ENCODE measurements at places on chromosomes 13 and 19.
A peak's percentile ranks its signal among the peaks of the same experiment; 100 is the strongest.

GRCh38 chr13:46753137-46753536 lies 43.8 kb downstream of the ESD start:
- DNase-seq, result no peak

- no peak for DNase-seq
These were observed 171.6 kb downstream of the ZIC5 start for GRCh38 chr13:99800011-99800410.

DNA sequence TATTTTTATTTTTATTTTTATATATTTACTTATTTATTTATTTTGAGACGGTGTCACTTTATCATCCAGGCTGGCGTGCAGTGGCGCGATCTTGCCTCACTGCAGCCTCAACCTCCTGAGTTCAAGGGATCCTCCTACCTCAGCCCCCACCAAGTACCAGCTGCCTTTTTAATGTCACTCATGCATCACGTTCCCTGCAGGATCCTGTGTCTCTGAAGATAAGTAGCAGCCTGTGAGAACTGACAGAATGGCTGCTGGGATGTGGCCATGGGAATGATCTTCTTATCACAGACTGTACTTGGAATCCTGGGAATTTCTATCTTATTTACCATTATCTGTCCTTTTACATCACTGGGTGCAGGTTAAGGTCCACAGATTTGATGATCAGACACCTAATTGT lies 9.2 kb upstream of the ZNF761 start:
- DNase-seq, result no peak

- DNase-seq, result no peak
These were observed 4.6 kb upstream of the MUC16 start for GRCh38 chr19:9014803-9015202.

DNA sequence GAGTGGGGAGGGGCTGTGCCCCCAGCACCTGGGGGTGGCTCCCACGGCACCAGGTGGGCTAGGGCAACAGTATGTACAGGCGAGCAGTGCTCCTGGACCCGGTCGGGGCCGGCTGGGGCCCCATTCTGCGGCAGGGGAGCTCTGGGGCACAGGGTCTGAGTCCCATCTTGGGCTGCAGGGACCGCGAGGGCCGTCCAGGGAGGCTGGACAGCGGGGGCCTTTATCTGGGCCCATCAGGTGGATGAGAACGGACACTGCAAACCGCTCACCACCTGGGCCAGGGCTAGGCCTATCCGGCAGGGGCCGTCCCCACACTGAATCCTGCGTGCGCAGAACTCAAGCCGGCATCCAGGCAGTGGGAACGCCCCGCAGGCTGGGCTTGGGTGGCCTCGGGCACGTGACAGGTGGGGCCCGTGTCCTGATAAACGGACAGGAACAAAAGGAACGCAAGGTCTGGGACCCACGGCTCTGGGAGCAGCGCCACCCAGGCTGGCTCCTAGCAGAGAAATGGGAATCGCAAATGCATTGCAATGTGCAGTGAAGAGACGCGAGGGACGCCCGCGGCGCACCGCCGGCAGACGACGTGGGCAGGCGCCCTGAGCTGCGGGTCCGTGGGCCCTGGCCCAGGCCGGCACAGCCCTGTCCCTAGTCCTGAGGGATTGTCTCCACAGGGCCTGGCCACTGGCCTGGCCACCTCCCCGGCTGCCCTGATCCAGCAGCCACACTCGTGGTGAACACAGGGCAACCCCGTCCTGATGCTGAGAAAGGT lies 29.7 kb downstream of the BTBD2 start:
- no peak for DNase-seq

- DNase-seq, result no peak
These were observed 2.2 kb upstream of the ARHGAP33 start for GRCh38 chr19:35773020-35773806.

GRCh38 chr13:94661406-94661805 lies 50.9 kb downstream of the SOX21 start:
- DNase-seq, result no peak

GRCh38 chr19:41445575-41445974 lies 2.6 kb downstream of the ERICH4 start:
- DNase-seq, result no peak

GRCh38 chr13:40769970-40770369 lies 1.0 kb downstream of the MRPS31 start:
- DNase-seq, result no peak

- no peak for DNase-seq
These were observed 172.0 kb downstream of the TSHZ3 start for GRCh38 chr19:31177246-31177645.

DNA sequence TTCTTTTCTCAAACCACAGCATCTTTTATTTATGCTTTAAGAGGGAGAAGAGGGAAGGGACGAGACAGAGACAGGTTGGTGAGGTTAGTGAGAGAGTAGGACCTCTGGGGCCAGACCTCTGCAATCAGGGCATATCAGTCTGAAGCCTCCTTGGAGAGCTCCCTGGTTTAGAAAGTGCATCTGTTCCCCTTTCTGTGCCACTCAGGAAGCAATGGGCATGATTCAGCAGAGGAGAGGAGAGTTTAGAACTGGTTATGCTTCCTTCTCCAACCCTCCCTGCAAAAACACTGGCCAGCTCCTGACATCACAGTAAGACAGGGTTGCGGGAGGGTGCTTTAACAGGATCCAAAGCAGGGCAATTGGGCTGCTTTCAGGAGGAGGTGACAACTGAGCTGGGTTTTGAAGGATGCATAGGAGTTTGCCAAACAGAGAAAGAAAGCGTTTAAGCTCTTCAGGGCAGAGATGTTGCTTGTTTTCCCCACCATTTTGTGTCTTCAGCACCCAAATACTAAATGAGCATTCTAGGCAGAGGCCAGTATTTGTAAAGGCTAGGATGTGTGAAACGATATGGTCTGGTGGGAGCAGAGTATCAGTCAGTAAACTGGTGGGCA lies 33.1 kb downstream of the CERS4 start:
- DNase-seq, result no peak

GRCh38 chr19:17243211-17243829 lies 2.4 kb downstream of the NR2F6 start:
- DNase-seq, result no peak

- peak; percentile 45 for DNase-seq
These were observed 33.9 kb downstream of the PDE4A start for GRCh38 chr19:10454267-10454666.

GRCh38 chr13:69028936-69029335 lies 1078.7 kb upstream of the ATXN8OS start:
- DNase-seq, result no peak

DNA sequence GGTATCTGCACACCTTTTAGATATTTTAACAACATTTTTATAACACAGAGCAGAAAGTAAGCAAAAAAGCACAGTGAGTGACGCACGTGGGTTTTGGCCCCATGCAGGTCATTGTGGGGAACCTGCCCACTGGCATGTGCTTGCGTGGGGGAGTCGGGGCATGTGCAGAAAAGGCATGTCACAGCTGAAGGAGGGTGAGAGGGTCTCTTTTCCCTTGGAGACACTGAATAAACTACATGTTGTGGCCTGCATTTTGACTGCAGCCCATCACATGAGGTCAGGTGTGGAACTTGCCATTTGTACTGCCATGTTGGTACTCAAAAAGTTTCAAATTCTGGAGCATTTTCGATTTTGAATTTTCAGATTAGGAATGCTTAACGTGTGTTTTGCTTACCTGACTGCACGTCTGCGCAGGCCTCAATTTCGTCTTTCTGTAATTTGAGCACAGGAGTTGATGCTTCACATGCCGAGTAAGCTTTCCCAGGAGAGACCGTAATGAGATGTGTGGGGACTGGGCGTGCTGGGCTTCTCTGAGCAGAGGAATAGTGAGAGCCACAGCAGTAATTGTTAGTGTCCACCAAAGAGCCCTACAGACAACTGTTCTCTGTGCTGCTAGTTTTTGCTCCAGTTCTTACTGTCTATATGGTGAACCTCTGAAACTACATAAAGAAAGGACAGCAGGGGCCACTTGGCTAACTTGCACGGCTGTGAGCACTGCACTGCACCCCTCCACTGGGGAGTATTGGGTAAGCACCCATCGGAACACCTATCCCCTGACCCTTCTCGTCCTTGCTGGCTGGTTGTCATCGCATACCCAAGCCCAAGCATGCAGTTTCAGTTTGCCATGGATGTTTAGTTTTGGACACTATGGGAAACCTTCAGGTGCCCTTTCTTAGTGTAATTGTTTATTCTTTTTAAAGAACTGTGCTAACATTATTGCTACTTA lies 72.9 kb upstream of the GPR183 start:
- no peak for DNase-seq

DNA sequence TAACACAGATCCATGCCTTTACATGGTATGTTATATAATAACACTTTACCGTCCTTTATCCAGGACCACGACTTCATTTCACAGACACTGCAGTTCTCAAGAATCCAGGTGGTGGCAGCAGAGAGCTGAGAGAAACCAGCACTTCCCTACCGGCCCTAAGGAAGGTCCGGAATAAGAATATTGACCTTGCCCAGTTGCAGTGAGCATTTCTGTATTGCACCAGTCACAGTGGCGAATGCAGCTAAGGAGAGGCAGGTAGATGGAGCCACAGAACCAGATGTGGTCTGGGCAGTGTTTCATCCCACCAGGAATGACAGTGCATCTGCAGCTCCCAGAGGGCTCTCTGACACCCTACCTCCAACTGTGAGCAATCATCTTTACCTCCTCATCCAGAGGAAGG lies 44.6 kb downstream of the ZNF787 start:
- peak; percentile 81 for DNase-seq

DNA sequence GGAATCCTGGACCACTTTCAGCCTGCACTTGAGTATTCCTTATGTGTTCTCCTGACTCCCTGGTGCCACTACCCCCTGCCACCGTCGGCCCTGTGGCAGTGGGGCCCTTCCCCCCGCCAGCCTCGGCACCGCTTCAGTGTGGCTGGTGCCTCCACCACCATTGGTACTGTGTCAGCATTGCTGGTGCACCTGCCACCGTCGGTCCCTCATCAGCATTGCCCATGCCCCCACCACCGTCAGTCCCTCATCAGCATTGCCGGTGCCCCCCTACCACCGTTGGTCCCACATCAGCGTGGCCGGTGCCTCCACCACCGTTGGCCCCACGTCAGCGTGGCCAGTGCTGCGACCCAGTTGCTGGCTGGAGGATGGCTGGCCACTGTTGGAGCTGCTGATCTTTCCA lies 228.5 kb downstream of the TM9SF2 start:
- no peak for DNase-seq

GRCh38 chr13:35388441-35389355 lies 87.8 kb downstream of the MAB21L1 start:
- DNase-seq, result peak; percentile 7

GRCh38 chr13:20610006-20610405 lies 43.0 kb downstream of the IFT88 start:
- DNase-seq, result no peak

DNA sequence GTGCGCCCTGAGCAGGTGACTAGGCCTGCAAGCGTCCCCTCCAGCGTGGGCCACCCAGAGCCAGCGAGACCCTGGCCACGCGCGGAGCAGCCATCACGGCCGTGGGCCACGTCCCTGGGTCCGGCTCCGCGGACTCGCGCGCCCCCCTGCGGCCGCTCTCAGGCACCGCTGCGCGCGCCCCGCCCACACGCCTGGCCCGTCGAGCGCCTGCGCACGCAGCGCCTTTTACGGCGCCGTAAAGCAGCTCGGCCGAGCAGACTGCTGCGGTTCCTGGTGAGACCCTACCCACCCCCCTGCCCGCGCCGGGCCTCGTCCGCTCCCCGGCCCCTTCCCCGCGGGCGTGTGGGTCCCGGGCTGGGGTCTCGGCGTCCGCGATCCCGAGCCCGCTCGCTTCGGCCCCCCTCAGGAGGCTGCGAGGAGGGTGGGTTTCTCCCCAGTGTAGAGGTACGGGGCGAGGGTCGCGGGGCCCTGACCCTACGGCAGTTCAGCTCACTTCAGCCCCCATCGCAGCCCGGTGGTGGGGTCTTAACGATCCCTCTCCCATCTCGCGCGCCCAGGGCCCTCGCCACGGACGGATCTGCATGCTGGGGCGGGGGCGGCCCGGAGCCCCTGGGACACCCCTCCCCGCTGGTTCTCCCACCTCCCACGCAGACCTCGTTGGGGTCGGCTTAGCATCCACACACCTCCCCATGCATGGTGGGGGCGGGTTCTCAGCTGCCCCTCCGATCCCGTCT lies at the start of gene TRAPPC5:
Gene TRAPPC5 (plus strand): TSS at position 228 of the 734 bp plus-strand sequence. CDS start 1,421 bp downstream, outside the sequence.
- DNase-seq, result peak; percentile 98

GRCh38 chr13:27783111-27783510 lies 9.2 kb upstream of the GSX1 start:
- no peak for DNase-seq

DNA sequence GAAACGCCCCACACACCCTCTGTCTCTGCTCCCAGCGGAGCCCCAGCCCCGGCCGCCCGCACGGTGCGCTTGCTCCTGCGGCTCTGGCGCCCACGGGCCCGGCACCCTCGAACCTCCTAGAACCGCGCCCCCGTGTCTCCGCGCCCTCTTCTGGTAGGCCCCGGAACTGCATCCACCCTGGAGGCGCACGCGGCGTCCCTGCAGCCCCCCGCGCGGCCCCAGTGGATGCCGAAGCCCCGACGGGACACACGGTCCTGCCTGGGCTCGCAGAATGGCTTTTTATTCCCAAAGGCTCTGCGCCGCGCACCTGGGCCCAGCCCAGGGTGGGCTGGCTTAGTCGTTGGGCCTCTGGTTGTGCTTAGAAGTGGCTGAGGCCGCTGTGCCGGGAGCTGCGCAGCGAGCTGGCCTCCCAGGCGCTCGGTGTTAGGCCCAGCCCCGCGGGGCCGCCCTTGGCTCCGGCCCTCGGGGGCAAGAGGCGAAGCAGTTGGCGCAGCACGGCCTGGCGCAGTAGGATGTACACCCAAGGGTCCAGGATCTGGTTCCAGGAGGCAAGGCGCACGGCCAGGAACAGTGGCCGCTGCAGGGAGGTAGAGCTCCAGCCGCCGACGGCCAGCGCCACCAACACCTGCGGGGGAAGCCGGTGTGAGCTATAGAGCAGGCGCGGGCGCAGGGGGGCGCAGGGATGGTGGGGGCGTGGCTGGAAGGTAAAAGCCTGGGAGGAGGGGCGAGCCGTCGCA lies 2.8 kb downstream of the PTGER1 start:
- DNase-seq, result peak; percentile 90

DNA sequence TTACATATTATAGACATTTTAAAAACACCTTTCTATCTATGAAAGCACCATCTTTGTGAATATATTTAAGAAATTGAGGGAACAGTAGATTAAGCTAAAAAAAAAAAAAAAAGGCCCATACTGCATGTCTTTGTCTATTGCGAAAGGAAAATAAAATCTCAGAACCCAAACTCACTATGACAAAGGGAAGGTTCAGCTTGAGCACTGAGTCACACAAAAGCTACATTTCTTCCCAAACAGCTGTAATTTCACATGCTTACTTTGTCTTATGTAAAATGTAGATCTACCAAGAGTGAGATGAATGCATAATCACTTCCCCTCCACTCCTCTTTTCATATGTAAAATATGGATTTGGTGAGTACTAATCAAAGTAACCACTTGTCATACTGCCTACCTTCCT lies 640.1 kb upstream of the KLF12 start:
- no peak for DNase-seq
